Renal cortex interstitium (tissue), 15 donors: ENCODE measurements at places on chromosomes 2 and 18. TPM values are rescaled to one million over a fixed set of nuclear protein-coding genes. Genes with fewer than 3 reads are reported as not detected.

The KCNE4 gene
- polyA plus RNA-seq, result 20.0 TPM

The SIX3 gene
- polyA plus RNA-seq, result not detected

The PDCD1 gene
- polyA plus RNA-seq, result not detected

The ZNF236 gene
- 12.3 TPM for polyA plus RNA-seq

The UGT1A4 gene
- not detected for polyA plus RNA-seq

The SMAD4 gene
- 193 TPM for polyA plus RNA-seq
